H7 (cell line): ENCODE measurements at places on chromosomes 6 and 20. TPM values are rescaled to one million over a fixed set of nuclear protein-coding genes. Genes with fewer than 3 reads are reported as not detected.

- no peak for DNase-seq
Observed at GRCh38 chr6:114272582-114272981, 70.2 kb downstream of the HS3ST5 start.

DNA sequence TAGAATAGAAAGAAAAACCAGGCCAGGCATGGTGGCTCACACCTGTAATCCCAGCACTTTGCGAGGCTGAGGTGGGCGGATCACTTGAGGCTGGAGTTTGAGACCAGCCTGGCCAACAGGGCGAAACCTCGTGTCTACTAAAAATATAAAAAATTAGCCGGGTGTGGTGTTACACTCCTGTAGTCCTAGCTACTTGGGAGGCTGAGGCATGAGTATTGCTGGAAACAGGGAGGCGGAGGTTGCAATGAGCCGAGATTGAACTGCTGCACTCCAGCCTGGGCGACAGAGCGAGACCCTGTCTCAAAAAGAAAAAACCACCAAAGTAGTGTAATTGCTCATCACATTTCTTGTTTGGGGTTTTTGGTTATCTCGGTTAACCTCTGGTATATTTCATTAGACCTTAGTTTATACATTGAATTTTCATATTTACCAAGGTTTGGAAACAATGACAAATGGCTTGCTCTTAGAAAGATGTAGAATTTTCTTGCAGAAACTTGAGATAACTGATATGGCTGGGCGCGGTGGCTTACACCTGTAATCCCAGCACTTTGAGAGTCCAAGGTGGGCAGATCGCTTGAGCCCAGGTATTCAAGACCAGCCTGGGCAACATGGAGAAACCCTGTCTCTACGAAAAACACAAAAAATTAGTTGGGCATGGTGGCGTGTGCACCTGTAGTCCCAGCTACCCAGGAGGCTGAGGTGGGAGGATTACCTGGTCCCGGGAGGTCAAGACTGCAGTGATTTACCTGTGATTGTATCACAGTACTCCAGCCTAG, 14.2 kb downstream of the ITCH start:
- DNase-seq, result no peak

- no peak for DNase-seq
Observed at GRCh38 chr20:19767070-19767469, 9.0 kb downstream of the RIN2 start.

GRCh38 chr20:47672886-47673670, 112.2 kb downstream of the SULF2 start:
- DNase-seq, result peak; percentile 70

GRCh38 chr6:108778421-108779186, 69.6 kb upstream of the ARMC2 start:
- DNase-seq, result peak; percentile 52

DNA sequence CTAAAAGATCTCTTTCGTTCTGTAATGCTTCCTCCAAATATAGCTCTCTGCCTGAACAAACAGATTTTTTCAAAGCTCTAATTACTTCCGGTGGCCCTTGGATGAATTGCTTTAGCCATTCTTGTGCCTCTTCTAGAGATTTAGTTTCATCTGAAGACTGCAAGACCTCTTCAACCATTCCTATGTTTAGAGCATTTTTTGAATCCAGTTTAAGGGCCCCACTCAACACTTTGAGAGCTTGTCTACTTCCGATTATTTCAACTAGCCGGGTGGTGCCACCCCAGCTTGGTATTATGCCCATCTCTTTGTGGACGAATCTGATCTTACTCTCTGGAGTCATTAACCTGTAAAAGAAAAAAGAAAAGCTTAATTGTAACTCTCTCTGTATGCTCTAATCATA, 23.3 kb downstream of the RNF146 start:
- DNase-seq, result no peak

GRCh38 chr6:36301781-36302180, 31.9 kb downstream of the PNPLA1 start:
- DNase-seq, result no peak

DNA sequence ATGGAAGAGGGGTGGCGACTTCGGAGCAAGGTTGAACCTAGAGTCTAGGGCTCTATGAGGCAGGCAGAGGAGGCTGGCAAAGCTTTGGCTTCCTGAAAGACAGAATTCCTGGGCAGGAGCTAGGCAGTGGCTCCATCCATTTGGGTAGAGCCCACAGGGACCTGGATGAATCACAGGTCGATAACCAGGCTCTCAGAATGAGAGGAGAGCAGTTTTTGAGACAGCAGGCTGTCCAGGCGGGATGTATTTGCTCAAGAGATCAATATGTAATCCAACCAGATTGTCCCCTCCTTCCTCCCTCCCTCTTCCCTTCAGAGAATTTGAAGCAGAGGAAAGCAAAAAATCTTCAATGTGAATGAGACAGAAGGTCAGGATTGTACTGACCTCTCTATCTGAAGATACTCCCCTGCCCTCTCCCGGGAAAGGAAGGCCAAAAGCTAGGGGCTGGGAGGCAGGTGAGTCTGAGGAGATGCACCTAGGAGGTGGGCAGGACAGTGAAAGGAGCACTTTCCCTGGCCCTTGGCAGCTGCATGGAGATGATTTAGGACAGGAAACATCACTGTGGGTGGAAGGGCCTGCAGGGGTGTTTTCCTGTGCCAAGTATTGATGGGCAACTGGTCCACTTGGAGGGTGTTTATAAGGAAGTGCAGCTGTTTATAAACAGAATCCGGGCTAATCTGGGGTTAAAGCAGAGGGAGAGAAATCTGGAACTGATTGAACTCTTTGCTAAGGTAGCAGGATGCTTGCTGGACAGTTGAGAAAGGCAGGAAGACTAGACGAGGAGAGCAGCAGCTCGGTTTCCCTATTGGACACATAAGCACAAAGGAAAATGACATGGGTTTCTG, 212.4 kb upstream of the LRFN2 start:
- DNase-seq, result no peak

OPN5 gene
- total RNA-seq, result not detected in 2 replicates

BEND6 gene
- total RNA-seq, result 1.7 and 1.8 TPM in 2 replicates
